Activated CD4-positive, alpha-beta T cell treated with anti-CD3 and anti-CD28 coated beads, Interleukin-2, amount 50 U/mL, for 16 hours (primary cell): ENCODE measurements at places on chromosomes 4 and X.

DNA sequence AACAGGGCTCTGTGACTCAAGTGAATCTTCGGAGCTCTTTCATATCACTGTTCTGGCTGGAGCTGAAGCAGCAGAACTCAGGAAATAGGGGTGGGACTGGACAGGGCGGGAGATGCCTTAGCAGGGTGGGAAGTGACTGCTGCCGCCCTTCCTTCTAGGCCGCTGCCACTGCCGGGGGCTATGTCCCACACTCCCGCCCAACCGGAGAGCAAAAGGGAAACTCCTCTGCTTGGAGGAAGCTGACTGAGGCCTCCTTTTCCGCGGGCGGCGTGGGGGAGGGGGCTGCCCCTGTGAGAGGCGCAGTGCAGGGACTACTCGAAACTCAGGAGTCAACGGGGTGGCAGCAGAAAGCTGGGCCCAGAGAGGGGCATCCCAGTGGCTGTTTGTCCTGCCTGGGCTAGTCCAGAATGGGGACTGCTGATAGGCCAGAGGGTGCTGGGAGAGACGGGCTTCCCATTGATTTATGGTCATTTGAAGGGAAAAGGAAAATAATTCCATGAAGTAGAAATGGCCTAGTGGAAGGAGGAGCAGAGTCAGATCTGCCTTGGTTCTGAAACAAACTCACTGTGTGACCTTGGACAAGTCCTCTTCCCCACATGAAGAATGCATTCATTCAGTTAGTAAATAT, 36.9 kb downstream of the STARD8 start:
- DNase-seq, result no peak

- DNase-seq, result no peak
These were observed 149.5 kb downstream of the MAML3 start for GRCh38 chr4:140004549-140004895.

- DNase-seq, result peak; percentile 39
These were observed 45.8 kb upstream of the MSANTD1 start for GRCh38 chr4:3202836-3203820.

- no peak for DNase-seq
These were observed 632 bp upstream of the PCDH7 start for GRCh38 chr4:30719454-30720020.

GRCh38 chr4:186875476-186875875, 151.8 kb upstream of the FAT1 start:
- DNase-seq, result no peak

GRCh38 chr4:3361896-3362295, 69.1 kb downstream of the RGS12 start:
- no peak for DNase-seq

DNA sequence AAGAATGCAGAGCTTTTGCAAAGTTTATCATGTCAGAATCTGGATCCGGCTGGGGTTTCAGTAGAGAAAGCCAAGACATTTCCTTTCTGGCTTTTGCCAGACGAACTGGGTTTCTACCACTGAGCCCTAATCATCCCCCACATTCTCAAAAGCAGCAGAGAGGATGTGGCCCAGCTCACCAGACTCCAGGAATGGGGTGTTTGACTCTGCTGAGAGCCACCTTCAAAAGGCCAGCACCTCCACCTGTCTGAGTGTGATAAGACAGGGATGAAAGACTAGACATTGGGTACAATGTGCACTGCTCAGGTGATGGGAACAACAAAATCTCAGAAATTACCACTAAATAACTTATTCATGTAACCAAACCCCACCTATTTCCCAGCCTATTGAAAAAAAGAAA, 25.7 kb upstream of the CCKAR start:
- no peak for DNase-seq

DNA sequence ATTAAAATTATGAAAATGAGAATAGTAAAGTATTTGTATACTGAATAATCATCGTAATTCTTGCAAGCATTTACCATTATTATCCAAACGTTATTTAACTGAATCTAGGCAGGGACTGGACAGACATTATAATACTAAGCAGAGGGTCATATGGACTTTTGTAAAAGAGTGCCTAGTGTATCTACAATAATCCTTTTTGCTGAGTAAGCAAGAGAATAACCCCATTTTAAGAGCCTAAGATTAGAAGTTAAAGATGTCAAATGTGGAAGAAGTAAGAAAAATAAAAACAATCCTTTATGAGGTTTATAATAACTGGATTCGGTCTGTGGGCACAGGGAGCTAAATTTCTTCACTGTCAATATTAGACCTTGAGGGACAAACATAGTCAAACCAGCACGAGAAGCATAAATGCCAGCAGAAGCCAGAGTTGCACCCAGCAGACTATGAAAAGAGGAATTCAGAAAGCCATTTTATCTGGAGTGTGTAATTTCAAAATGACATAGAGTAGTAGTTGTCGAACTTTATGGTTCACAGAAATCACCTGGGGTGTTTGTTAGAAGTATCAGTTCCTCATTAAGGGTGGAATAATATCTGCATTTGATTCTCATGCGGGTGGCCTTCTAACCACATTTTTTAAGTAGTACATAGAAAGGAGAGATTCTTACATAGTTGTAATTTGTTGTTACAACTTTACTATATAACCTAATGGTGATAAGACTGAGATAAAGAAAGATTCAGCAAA, 39.7 kb upstream of the DCLK2 start:
- no peak for DNase-seq

DNA sequence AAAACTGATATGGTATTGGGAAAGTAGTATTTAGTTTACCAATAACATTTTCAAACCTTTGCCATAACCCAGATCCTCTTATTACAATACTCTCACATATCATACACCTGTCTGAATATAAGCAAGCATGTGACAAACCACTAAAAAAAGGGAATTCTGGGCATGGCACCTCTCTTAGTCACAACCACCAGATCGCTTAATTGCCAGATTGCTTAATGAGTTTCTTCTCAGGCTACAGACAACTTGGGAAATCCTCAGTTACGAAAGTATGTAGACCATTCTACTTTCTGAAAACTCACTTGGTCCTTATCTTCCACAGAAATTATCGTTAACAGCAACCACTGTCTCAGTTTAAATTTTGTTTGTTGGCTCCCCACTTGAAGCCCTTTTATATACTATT, 2.1 kb downstream of the NAF1 start:
- no peak for DNase-seq

DNA sequence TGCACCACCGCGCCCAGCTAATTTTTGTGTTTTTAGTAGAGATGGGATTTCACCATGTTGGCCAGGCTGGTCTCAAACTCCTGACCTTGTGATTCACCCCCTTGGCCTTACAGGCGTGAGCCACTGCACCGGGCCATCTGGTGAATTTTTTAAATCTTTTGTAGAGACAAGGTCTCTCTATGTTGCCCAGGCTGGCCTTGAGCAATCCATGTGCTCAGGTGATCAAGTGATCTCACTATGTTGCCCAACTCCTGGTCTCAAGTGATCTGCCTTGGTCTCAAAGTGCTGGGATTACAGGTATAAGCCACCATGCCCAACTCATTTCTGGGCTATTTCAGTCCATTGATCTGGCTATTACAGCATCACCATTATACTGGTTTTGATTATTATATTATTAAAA, 22.2 kb upstream of the GALNT7 start:
- DNase-seq, result no peak

DNA sequence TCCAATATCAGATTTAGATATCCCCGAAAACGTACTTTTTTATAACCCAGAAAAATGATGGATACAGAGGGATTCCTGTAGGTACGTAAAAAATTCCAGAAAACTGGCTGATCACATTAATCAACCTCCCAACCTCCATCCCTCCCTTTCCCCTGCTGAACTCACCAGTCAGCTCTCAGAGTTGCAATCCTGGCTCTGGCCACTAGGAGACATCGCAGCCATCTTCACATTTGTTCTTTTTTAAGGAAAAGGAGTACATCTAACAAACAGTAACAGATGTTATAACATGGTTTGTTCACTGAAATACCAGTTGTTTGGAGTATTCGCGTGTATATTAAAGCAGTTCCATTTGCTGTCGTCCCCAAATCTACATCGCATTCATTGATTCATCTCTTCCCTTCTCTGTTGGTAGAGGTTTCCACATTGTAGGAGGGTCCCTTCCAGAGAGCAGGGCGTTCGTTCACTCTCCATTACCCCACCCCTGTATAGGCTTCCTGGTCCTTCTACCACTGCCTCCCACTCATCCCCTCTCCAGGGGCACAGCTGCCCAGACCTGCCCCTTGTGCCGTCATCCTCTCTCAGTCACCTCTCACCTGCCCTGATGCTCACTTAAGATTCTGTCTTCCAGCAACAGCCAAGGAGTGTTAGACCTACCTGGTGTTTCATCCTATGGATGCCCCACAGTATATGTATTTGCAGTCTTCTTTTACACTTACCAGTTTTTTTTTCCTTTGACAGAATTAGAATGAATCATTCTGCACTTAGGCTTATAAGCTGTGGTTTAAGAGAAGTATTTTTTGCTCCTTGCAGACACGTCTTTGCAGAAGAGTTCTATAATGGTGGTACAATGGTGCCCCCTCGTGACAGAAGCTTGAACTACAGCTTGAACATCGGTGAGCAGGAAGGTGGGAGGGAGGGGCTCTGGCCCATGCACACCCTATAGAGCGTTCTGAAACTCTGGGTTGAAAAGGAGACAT, 36.8 kb upstream of the RAB40AL start:
- peak; percentile 75 for DNase-seq

DNA sequence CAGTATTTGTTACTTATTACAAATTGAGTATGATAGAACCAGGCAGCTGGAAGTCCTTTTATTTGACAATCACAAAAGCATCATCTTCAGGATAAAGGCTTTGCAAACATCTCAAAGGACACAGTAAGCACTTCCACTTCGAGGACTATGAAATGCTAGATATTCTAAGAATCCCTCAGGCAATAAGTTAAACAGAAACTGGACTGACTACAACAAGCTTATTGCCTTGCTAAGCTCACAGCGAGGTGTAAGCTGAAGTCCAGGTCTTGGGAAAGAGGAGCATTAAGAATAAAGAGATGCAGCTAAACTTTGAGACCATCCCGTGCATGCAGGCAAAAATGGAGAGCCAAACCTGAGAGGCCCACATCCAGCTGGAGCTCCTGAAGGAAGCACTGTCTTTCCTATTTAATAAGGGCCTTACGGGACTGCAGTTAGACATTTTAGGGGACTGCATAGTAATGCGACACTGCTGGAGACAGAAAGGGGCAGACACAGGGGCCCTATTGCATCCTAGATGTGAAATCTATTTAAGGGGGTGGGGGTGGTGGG, 38.7 kb downstream of the DCHS2 start:
- DNase-seq, result no peak

DNA sequence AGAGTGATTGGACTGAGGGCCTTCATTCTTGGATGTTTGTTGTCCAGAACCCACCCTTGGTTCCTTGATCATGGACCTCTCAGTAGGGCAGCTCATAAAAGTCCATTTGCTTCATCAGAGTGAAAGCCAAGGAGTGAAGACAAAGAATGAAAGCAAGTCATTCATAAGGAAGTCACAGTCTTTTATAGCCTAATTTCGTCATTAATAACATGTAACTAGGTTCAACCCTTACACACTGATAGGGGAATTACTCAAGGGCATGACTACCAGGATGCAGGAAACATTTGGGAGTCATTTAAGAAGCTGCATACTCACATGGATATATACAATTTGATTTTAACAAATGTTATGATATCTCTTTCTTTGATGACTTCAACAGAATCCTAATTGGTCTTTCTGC, 95.2 kb downstream of the RPA4 start:
- no peak for DNase-seq

GRCh38 chr4:177441061-177441802, 1.0 kb downstream of the AGA start:
- peak; percentile 41 for DNase-seq

GRCh38 chr4:25182937-25183336, 22.7 kb upstream of the SEPSECS start:
- DNase-seq, result no peak

DNA sequence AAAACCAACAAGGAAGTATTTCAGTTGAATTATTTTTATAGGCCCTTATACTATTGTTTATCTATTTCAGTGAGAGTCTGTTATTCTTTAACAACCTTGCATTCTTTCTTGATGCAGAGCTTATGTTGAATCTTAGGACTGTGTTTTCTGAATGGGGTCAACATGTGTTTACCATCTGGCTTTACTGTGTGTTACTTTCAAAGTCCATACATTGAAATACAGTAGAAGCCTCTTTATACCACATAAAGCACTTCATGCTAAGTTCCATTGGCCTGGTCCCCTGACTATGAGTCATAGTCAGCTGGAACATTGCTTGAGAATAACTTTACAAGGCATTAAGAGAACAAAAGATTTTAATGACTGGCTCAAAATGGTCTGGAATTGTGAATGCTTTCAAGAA, 152.6 kb downstream of the GASK1B start:
- no peak for DNase-seq

- DNase-seq, result no peak
These were observed 46.4 kb upstream of the KCTD8 start for GRCh38 chr4:44494810-44495701.

- DNase-seq, result no peak
These were observed 64.4 kb downstream of the SLC9A7 start for GRCh38 chrX:46694549-46694948.

- DNase-seq, result no peak
These were observed 1.1 kb downstream of the XIAP start for GRCh38 chrX:123860983-123861382.

DNA sequence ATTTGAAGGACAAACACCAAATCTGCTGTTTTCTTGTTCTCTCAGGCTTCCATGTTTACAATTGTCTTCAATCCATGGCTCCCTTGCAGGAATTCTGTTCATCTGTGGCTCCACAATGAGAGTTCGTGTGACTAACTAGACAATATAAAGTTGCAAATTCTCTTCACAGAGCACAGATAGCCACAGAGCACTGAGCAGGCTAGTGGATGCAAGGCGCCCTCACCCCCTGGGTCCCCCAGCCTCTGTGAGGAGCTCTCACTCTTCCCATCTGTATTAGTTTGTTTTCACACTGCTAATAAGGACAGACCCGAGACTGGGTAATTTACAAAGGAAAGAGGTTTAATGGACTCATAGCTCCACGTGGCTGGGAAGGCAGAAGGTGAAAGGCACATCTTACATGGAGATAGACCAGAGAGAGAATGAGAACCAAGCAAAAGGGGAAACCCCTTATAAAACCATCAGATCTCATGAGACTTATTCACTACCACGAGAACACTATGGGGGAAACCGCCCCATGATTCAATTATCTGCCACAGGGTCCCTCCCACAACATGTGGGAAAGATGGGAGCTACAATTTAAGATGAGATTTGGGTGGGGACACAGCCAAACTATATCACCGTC, 82.5 kb upstream of the STX18 start:
- DNase-seq, result no peak

DNA sequence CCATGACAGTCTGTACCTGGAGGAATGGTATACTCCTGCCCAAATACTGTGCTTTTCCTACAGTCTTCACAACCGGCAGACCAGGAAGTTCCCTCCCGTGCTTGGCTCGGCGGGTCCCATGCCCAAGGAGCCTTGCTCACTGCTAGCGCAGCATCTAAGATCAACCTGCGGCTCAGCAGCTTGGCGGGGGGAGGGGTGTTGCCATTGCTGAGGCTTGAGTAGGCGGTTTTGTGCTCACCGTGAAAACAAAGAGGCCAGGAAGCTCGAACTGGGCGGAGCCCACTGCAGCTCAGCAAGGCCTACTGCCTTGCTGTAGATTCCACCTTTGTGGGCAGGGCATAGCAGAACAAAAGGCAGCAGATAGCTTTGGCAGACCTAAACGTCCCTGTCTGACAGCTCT, 152.7 kb downstream of the TEX11 start:
- peak; percentile 58 for DNase-seq
